ENCODE measurements at places on chromosomes 1 and 21.

- no peak for DNase-seq
These were observed 35.2 kb downstream of the RRP1 start for GRCh38 chr21:43824333-43825241.

DNA sequence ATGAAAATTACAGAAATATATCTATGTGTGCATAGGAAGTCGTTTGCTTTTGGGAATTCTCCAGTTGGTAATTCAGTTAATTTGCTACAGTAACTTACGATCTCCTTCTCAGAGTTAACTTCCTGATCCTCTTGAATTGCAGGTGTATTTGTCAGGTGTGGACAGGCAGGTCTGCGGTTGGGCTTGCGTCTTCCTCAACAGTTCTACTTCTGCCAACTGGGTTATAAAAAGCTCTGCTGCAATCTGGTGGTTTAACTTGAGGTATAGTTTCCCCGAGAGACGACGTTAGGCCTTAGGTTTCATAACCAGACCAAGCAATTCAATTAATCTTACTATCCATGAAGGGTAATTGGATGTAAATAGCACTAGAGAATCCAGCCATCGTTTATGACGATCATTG is 88.2 kb downstream of the GABPA start:
- no peak for DNase-seq

DNA sequence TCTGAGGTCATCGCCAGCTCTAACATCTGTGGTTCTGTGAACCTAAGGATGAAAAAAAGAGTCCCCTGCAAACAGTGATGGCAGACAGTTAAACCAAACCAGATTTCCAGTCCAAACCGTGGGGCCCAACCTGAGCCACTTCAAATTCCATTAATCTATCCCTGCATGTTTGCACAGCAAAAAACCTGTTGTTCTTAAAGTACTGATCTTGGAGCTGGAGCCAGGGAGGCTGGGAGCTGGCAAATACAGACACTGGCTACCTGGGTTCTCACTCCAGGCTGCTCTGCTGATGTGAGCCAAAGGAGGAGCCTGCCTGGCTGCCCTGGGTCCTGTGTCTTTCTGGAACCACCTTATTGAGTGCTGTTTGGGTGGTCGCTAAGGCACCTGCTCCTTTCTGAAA is 16.4 kb downstream of the LDLRAD1 start:
- DNase-seq, result no peak

DNA sequence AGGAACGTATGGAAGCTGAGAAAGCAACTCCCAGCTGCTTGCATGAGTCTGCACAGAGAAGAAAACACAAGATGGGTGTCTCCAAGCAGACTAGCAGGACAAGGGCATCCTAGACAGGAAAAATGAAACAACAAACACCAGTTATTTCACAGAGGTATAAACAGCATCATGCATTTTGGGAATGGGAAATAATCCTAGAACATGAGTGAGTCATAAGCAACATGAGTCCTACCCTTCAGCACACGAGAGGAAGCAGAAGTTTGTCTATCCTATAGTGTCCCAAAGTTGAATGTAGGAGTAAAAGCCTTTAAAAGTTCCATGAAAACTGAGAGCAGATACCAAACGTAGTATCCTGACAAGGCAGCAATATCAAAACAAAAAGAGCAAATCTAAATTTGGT is 11.3 kb upstream of the FRRS1 start:
- no peak for DNase-seq

GRCh38 chr1:228405979-228406228 is 731 bp downstream of the TRIM11 start:
- DNase-seq, result no peak

GRCh38 chr1:30087465-30087864 is 635.9 kb downstream of the MATN1 start:
- DNase-seq, result no peak

DNA sequence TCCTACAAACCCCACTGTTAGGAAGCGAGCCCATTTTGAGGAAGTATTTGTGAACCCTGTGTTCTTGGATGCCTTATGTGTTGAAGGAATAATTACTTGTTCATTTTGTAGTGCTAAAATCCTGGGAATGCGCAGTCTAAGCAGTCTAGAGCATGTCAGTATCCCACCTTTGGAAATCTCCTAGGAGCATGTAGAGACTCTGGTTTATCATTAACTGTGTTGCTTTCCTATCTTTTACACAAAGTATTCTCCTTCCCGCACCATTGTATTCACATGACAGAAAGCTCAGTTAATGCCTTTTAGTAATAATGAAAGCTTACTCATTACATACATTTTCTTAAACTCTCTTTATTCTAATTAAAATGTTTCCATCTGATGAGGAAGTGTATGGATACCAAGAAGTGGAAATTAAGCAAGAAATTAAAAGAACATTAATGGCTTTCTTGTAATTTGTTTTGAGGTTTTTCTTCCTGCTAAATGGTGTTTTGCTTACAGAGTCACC is 99.4 kb downstream of the CAMTA1 start:
- no peak for DNase-seq

- no peak for DNase-seq
These were observed 9.9 kb downstream of the GPR3 start for GRCh38 chr1:27402349-27402754.

DNA sequence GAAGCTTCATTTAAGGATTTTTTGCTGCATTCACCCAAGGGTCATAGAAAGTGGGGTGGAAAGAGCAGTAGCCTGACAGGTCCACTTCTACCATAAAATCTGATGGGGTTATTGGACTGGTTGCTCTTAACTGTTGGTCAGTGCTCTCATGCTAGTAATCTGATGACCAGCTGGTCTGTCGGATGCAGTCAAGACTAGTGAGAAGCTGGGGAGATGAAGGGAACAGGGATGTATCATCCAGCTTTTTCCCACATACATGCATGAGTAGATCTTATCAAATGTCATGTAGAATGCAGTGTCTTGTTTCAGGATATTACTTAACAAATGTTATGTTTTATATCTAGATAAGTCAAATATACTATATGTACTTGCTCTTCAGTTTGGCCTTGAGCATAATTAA is 11.1 kb downstream of the ATP1B1 start:
- no peak for DNase-seq

DNA sequence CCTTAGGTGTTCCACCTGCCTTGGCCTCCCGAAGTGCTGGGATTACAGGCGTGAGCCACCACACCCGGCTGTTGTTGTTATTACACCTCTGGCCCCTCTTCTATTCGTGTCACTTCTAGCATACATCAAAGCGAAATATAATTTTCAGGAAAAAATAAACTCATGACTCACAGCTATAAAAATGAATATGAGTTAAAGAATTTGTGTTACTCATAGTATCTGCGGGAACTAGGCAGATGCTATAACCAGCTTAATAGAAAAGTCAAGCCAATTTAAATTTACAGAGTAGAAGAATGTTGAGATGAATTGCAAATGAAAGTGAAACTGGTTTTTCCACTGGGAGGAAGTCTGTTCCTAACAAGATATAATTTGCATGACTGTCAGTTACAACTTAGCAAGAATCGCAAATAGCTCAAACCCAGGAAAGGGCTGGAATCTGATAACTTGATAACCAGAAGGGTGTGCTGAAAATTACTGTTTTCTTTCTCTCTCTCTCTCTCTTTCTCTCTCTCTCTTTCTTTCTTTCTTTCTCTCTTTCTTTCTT is 11.2 kb downstream of the OR2W3 start:
- no peak for DNase-seq

- DNase-seq, result no peak
These were observed 8.6 kb downstream of the CACNA1S start for GRCh38 chr1:201103666-201104065.

DNA sequence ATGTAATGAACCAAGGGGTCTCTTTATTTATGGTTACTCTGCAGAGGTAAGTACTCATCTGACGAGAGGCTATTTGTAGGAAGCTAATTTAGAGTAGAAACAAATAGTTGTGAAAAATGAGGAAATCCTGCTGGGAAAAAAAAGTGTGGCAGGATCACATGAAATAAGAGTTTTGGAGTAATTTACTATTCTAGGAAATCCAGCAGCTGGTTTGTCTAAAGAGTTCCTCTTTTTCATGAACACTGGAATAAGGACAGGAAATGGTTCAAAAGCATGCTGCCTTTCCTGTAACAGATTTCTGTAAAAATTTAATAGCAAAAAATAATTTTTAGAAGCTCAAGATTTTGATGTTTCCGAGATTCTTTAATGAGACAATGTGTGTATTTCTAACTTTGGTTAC is 177.3 kb downstream of the CHRM3 start:
- DNase-seq, result no peak

DNA sequence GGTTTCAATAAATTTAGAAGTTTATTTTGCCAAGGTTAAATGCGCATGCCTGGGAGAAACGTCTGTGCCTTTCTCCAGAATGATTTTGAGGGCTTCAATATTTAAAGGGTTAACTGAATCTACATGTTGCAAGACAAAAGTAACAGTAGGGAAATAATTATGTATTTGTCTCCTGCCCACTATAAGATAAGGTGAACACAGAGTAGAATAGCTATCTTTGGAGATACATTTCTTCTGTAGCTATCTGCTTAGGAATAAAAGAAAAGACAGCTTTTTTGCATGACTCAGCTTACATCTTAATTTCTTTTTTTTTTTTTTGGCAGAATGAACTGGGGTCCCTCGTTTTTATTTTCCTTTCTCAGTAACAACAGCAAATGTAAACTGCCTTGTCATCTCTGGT is 1351.6 kb downstream of the AMY1C start:
- no peak for DNase-seq

GRCh38 chr21:38402291-38402690 is 96.0 kb downstream of the ERG start:
- no peak for DNase-seq

- no peak for DNase-seq
These were observed 1.5 kb upstream of the CNN3 start for GRCh38 chr1:94928293-94928939.

DNA sequence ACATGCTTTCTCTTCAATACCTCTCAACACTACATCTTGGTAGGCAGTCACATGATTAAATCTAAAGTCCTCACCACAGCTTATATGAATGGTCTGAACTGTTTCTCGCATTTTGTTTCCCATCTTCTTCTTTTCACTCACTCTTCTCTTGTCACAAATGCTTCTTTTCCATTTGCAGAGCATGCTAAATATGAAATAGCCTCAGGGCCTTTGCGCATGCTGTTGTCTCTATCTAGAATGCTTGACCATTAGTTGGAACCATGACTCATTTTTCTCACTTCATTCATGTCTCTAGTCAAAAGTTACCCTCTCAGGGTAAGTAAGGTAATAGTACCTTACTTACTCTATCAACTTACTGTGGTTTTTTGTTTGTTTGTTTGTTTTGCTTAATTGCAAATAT is 239.7 kb downstream of the PTPRC start:
- no peak for DNase-seq

- no peak for DNase-seq
These were observed 92.1 kb upstream of the RGS18 start for GRCh38 chr1:192066202-192066601.

DNA sequence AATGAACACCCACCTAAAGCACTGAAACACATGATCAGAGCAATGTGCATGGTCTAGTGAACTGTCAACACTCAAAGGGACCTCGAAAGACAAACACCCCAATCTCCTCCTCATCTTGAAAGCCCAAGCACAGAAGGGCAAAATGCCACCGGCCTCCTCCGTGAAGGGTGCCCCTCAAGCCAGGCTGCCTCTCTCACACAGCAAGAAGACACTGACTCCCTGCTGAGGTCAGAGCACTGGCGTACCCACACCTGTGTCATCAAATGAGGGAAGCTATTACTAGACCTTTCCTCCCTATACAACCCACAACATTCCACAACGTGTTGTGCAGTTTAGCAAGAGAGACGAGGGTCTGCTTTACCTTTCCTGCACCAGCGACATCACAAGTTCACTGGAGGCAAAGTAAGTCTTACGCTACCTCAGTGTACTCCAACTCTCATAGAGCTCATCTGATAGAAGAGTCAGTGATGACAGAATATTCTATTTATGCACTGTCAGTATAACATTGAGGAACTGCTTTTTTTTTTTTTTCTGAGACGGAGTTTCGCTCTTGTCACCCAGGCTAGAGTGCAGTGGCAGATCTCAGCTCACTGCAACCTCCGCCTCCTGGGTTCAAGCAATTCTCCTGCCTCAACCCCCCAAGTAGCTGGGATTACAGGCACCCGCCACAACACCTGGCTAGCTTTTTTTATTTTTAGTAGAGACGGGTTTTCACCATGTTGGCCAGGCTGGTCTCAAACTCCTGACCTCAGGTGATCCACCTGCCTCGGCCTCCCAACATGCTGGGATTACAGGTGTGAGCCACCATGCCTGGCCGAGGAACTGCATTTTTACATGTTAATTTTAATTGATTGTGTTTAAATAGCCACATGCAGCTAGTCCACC is 3.3 kb downstream of the SH3BP5L start:
- no peak for DNase-seq

- DNase-seq, result no peak
These were observed 12.7 kb upstream of the CPLANE2 start for GRCh38 chr1:16249596-16250241.

DNA sequence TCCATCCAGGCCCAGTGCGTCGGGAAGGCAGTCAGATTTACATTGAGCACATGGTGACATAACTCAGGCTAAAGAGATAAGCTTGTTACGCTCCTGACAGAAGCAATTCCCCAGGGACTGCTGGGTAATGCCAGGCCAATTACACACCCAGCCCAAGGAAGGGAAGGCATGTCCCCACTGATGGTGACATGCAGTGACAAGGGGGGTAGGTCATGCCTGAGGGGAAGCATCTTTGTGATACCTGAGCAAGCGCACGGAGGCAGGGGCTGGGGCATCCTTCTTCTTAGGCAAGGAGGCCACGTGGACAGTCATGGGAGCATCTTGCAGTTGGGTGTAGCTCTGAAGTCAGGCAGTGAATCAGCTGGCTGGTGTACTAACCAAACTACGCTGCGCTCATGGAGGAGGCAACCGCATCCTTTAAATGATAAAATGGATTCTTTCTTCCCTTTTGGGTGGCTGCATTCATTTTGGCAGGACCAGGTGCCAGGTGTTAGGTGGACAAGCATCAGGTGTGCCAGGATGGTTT is 39.6 kb upstream of the GRIK3 start:
- DNase-seq, result no peak

- no peak for DNase-seq
These were observed 30.5 kb downstream of the LEMD1 start for GRCh38 chr1:205391386-205391785.

DNA sequence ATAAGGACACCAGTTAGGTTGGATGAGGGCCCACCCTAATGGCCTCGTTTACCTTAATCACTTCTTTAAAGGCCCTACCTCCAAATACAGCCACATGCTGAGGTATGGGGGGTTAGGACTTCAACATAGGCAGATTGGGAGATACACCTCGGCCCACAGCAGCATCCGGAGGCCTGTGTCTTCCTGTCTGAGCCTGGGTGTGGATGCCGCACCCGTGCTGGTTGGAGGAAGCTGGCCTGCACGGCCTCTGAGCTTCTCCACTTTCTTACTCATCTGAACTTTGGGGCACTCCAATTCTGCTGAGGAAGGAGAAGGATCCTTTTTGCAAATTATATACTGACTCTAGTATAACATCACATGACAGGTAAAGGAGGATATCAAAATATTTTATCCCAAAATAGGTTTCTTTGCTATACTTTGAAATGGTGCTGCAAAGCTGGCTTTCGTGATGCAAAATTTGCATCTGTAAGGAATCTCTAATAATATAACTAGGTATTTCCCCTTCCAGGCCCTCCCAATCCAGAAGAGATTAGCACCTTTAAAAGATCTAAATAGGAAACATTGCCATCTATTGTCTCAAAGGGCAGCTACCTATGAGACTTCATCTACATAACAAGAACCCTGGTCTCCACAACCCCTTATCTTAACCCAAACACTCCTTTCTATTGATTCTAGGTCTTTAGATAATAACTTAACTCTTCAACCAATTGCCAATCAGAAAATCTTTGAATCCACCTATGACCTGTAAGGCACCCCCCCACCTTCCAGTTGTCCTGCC is 247.6 kb downstream of the KCNJ6 start:
- DNase-seq, result no peak
